Stimulated activated CD4-positive, alpha-beta T cell treated with anti-CD3 and anti-CD28 coated beads, Interleukin-1b, Interleukin-23, amount 100 ng/mL, for 4 hours (primary cell): ENCODE measurements at places on chromosomes 7 and 10.

GRCh38 chr10:100827819-100828737 lies 82.7 kb downstream of the PAX2 start:
- no peak for DNase-seq

- no peak for DNase-seq
Measured at GRCh38 chr7:77368974-77369373, 47.2 kb downstream of the GSAP start.

DNA sequence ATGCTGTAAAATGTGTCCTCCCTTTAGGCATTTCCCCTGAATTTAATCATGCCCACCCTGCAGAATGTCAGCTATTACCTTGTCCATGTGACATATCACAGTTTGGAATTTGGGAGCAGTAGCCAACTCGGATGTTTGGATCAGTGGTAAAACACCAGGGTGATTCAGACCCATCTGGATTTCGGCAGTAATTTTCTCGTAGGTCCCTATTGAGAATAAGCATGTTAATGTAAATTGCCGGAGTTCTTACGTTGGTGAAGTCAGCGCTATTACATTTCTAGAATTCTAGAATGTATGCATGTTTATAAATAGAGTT lies 44.1 kb downstream of the HGF start:
- no peak for DNase-seq

DNA sequence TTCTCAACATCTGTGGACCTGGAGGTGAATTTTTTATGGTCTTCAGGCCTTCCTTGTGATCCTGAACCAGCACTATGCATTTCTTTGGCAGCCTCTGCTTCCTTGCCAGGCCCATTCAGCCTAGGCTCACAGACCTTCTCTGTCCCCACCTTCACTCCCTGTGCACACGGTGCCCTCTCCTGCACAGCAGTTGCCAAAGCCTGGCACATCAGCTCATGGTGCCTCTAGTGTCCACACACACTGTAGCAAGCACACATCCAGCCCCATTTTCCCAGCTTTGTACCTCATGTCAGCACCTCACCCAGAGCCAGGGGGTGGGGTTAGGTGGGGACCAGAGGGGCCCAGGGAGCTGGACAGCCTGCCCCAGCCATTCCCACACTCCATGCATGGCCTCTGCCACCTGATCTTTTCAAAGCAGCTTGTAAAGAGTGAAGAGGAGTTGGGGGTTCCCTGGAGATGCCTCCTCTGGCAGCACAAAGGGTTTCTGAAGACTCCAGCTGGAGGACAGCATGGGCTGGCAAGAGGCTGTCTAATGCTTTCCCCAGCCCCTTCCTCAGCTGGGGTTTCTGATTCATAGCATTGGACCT lies 57.9 kb upstream of the TMEM72 start:
- no peak for DNase-seq

DNA sequence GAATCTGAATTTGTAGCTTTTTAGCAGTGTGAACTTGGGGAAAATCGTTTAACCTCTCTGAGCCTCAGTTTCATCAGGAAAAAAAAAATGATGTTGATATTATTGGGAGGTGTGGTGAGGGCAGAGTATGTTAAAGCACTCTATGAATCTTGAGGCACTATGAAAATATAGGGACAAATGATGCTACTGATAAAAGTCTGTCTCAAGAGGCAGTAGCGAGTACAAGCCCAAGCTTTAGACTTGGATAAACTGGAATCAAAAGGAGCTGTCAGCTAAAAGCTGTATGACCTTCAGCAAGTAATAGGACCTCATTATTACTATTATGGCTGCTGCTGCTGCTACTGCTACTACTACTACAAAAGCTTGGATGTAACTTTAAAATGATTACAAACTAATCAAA lies 8.4 kb downstream of the ZNF277 start:
- DNase-seq: no peak

DNA sequence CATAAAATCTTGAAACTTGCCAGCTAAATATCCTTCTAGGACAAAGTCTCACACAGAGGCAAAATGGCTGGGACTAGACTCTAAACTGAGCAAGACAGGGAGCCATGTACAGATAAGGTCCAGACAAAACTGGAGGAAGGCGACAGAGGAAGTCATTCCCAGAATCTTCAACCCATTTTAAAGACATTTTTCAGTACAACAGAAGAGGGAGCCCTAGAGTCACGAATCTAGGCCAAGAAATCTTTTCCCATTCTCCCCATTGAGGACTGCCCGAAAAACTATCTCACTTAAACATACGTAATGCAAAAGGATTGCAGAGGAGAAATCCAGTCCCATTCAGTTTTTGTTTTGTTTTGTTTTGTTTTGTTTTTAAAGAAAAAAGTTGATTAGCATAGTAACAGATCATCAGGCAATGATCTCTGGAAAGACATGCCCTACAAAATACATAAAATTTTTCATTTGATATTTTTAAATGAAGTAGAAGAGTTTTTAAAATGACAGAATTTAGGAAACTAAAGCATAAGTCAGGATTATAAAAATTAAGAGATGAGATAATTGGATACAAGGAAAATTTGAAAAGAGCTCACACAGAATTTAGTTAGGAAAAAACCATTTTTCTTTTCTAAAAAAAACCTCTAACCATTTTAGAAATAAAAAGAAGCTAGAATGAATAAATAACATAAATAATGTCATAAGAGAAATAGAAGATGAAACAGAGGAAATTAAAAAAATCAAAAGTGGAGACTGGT lies 16.9 kb upstream of the PRF1 start:
- no peak for DNase-seq

DNA sequence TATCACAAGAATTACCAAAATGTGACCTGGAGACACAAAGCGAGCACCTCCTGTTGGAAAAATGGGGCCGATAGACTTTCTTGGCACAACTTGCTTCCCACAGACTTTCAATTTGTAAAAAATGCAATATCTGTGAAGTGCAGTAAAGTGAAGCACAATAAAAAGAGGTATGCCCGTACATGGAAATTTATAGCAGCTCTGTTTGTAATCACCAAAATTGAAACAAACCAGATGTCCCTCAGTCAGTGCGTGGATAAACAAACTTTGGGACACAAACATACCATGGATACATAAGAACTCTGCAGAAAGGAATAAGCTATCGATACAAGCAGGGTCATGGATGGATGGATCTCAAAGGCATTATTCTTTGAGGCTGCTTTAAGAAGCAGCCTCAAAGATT lies 33.6 kb downstream of the ARID5B start:
- DNase-seq: no peak

GRCh38 chr10:116538992-116539391 lies 6.7 kb upstream of the PNLIP start:
- DNase-seq: no peak

GRCh38 chr7:149021725-149022062 lies 6.6 kb downstream of the PDIA4 start:
- no peak for DNase-seq

DNA sequence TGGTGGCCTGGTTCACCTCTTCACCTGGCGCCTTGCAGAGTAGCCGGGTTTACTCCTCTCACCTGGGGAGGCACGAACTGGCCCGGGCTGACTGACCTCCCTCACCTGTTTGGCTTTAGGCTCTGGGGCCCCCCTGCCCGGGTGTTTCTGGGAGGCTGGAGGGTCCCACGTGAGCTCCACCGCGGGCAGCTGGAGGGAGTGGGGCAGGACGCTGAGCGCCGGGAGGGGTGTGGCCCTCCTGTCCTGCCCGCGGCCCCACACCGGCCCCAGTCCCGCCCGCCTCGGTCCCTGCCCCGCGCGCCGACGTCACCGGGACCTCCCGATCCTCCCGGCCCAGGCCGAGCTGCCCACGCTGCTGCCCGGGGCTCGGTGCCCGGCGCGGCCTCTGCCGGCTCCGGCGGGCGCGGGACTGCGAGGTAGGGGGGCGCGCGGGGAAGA lies at the start of gene AMZ1:
Gene AMZ1, plus strand, starts transcription at position 322 of the 438 bp plus-strand sequence. CDS start 12,250 bp downstream, outside the sequence.
- no peak for DNase-seq

- DNase-seq: no peak
Measured at GRCh38 chr7:66336760-66337159, 131.6 kb downstream of the TPST1 start.

DNA sequence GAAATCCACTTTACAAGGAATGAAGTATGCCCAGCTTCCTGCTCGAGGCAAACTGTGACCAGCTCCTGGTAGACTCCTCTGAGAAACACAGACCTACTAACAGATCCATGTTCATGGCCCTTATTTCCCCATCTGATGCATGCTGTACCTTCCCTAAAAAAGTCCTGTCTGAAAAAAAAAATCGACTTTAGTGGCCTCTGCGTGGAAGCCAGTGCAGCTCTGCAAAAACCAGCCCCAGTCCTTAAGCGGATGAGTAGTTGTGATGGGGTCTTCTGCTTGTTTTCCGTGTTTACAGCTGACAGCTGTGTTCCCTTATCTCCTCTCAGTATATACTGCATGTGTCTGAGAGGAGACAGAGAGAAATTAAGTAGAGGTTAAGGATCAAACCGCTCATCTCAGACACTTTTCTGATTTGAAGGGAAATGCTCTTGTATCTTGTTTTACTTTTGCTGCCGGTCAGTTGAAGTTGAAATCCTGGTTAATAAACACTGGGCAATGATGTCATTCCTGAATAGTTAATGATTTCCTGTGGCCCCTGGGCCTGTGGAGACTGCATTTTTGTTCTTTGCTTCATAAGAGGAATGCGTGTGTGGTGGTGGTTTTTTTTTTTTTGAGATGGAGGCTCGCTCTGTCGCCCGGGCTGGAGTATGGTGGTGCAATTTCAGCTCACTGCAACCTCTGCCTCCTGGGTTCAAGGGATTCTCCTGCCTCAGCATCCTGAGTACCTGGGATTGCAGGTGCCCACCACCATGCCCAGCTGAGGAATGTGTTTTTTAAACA lies 67.6 kb downstream of the DOCK1 start:
- DNase-seq: no peak

DNA sequence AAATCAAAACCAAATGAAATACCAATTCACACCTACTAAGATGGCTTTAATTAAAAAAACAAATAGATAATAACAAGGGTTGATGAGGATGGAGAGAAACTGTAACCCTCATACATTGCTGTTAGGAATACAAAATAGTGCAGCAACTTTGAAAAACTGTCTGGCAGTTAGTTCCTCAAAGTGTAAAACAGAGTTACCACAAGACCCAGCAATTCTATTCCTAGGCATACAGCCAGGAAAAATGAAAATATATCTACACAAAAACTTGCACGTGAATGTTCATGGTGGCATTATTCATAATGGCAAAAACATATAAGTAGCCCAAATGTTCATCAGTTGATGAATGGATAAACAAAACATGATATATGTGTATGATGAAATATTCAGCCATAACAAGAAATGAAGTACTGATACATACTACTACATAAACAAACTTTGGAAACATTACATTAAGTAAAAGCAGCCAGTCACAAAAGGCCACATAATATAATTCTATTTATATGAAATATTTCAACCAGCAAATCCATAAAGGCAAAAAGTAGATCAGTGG lies 83.5 kb downstream of the BRAF start:
- DNase-seq: no peak

GRCh38 chr7:2566890-2567678 lies 8.3 kb downstream of the IQCE start:
- DNase-seq: no peak

GRCh38 chr10:128095753-128096469 lies 30.3 kb downstream of the MKI67 start:
- DNase-seq: no peak

- DNase-seq: no peak
Measured at GRCh38 chr7:5437987-5438386, 14.4 kb upstream of the TNRC18 start.

DNA sequence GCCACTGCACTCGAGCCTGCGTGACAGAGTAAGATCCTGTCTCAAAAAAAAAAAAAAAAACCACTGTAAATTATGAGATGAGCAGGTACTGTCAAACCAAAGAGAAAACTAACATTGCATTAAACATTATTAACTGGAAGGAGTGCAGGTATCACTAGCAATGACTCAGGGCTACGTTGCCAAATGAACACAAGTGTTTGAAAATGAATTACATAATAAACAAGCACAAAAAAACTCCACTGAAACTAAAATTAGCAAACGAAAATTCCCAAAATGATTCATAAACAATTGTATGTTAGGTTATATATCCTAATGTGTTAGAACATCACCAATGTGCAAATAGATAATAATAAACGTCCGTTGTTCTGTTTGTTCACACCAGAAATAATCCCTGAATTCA lies 42.8 kb downstream of the NSUN6 start:
- no peak for DNase-seq

DNA sequence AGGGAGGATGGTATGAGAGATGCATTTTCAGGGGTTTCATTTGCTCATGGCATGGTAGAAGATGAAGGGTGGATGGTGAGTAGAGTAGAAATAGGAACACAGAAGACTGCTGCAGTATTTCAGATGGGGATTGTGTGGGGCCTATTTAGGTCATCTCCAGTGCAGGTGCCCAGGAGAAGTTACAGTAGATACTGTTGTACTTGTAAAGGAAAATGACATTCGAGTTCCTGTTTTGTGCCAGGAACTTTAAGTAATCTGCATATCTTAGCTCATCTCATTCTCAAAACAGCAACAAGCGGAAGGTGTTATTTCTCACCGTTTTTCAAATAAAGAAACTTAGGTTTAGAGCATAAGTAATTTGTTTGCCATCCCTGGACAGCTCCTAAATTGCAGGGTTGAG lies 156.2 kb downstream of the AUTS2 start:
- no peak for DNase-seq

DNA sequence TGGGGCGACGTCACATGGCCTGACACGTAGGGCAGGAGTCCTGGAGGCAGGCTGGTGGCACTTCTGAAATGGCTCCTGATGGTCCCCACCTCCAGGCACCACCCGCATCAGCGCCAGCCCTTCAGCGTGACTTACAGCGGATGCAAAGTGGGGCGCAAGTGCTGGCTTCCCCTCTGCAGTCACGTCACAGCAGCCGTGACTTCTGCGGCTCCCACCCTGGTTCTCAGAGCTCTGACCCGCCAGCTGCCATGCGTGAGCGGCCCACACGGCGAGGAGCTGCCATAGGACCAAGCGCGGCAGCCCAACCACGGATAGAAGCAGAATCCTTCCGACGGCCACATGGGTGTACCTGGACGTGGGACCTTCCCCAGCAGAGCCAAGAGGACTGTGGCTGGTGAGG lies 159.0 kb downstream of the ELFN1 start:
- DNase-seq: no peak

GRCh38 chr7:8499128-8499527 lies 65.7 kb downstream of the NXPH1 start:
- DNase-seq: no peak

DNA sequence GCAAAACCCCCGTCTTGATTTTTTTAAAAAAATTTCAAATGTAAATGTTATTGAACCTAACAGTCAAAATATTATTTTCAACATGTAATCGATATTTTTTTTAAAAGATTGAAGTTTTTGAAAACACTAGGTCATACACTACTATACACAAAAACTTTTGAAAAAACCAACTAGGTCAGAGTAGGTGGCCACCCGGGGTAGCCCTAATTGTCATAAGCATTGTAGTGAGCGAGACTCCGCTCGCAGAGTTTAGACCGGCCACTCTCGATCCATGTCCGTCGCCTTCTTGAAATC lies 417 bp downstream of the RFC2 start:
- DNase-seq: no peak

DNA sequence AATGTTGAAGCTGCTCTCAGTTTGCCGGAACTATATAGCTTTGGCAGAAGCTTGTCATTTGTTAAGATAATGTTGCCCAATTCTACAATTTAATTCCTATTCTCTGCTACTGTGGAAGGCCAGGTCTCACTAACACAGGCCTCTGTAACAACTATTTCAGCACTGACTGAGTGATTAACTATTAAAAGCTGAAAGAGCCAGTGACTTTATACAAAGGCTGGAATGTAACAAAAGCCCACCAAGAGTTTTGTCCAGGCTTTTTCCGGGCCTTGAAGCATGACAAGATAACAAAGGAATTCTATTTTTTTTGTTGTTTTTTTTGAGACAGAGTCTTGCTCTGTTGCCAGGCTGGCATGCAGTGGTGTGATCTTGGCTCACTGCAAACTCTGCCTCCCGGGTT lies 795.6 kb downstream of the PHTF2 start:
- DNase-seq: no peak

GRCh38 chr10:122490268-122490667 lies 28.9 kb downstream of the HTRA1 start:
- no peak for DNase-seq
